ENCODE measurements at places on chromosomes 16 and 17.
A peak's percentile ranks its signal among the peaks of the same experiment; 100 is the strongest.

- peak; percentile 52 for DNase-seq
These were observed 7.9 kb upstream of the SLFN14 start for GRCh38 chr17:35568561-35568960.

- DNase-seq = no peak
These were observed 61.3 kb upstream of the KIFC3 start for GRCh38 chr16:57863434-57864160.

- DNase-seq = no peak
These were observed 9.6 kb upstream of the CES1 start for GRCh38 chr16:55842369-55843104.

DNA sequence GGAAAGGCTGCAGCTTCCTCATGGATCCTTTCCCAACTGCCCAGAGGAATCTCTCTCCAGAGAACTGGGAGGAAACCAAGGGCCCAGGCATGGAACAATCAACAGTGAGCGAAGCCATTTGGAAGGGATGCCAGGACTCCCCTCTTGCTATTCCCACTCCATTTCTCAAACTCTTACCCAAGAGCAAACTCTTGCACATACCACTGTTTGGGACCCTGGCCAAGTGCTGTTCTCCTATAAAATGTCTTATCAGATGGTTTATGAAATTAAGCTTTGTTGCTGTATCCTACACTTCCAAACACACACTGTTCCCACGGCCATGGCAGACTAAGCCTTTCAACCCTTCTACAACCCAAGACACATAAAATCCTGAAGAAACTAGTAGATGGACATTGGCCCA lies 48.3 kb upstream of the AXIN2 start:
- no peak for DNase-seq

DNA sequence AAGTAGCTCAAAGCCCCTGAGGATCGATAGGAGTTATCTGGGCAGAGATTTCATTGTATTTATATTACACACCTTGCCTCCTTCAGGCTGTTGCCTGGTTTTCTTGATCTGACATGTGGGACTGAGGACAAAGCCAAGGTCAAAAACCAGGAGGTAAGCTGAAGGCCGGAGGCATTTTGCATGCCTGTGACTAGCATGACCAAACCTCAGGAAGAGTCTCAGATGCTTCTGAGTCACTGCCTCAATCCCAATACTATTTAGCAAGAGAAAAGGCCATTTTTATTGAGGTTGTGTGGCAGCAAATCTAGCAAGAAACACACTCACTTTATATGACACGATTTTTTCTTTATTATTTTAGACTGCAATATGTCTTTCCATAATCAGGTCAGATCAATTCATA lies 968.1 kb downstream of the CDH11 start:
- DNase-seq = no peak
